ENCODE measurements at places on chromosomes 12 and 14.
A peak's percentile ranks its signal among the peaks of the same experiment; 100 is the strongest.

GRCh38 chr12:112891093-112892024 is 15.4 kb upstream of the OAS1 start:
- DNase-seq: no peak

- no peak for DNase-seq
Observed at GRCh38 chr12:53254816-53255545, 13.1 kb upstream of the ESPL1 start.

DNA sequence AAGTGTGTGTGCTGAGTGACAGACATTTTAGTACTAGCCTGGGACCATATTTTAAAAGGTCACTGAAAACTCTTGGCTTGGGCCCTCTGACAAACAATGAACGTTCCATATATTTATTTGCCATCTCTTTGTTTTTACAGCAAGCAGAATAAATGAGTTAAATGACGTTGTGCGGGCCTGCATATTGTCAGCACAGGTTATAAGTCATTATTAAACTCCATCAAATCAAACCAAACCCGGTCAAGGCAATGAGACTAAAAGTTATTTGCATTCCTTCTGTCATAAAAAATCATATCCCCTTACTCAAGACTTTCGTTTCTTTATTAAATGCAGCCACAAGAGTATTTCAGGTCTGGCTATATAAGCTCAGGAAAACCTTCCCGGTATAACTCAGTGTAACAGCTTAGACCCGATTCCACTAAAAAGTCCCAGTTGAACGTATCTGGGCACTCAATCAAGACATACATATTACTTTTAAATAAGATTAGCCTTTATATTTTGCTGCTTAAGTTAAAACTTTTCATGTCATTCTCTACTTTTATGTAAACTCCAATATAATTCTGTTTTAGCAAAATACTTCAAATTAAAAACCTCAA is 84.9 kb downstream of the DICER1 start:
- no peak for DNase-seq

DNA sequence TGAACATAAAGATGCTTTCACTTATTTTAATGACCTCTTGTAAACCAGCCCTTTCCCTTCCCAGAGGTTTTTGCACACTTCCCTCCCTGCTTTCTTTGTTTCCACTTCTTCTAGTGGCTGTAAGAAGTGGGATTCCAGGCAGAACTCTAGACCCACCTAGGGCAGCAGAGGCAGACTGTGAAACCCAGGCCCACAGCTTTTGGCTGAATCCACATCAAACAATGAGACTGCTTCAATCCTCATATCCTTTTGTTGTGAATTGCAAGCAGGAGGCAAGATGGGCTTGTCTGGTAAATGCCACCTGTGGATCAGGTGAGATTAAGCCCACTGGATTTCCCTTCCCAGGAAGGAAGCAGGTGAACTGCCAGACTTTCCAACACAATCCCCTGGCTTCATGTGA is 12.8 kb downstream of the CCDC177 start:
- DNase-seq: no peak

DNA sequence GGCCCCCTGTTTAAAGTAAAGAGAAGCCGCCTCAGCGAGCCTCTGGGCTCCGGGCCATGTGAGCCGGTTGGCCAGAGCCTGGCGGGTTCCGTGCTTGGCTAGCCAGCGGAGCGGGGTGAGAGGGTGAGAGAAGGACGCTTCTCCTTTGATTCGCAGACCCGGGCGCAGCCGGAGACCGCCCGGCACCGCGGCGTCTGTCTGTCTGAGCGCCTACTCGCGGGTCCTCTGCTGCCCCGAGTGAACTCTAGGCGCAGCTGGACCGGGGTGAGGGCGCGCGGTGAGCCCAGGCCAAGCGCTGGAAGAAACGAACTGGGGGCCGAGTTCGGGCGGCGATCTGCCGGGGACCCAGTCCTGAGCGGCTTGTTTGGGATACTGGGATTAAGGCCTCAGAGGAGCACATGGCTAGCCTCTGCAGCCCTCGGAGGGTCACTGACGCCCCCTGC is 41.4 kb upstream of the TBX5 start:
- DNase-seq: no peak

DNA sequence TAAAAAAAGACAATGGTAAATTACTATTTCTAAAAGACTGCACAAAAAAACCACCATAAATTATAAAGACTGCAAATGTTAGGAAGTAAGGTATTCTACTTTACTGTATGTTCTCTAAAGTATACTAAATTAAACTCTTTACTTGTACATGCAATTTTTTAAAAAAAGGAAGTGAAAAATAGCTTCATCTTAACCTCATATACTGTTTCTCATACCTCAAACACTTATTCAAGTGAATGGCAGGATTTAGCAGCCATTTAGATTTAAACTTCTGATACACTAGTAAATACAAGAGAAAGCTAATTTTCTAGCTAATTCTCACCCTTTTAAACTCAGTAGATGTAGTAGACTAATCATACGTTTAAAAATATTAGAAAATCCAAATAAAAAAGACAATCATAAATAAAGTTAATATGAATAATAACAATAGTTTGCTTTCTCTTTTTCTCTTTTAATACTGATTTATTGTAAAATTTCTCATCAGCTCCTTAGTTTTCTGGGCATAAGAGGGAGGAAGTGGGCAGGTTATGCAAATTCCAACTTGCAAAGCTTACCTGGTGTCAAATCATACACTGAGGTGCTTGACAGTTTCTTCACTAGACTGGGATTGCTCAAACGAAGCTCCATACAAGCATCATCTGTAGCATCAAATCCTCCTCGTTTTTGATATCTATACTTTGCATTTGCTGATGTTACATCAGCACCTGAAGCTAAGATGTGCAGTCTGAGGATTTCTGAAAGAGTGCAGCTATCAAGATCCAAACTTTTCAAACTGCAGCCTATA is 71.0 kb upstream of the CFL2 start:
- DNase-seq: no peak

DNA sequence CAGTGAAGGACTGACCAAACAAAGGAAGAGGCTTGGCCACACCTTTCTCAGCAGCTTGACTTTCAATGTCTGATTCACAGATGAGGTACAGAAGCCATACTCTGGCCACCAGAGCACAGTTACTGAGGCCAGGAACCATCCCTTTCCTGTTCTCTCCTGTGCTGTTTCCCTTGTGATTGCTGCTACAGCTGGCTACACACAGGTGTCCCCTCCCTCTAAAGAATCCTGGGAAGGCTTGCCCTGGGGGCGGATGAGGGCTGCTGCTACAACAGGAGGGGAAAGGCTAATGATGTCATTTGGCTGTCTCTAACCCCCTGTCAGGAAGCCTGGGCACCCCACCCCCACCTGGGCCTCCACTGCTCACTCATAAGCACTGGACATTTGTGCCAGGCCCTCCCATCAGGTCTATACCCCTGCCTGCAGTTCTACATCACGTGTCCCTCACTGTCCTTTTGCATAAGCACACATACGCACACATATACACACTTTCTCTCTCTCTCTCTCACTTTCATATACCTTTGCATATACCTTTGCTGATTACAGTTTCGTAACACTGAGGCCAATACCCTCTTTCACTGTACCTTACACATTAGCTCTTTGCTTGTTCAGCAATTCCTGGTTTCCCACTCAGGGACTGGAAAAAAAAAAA is 41.4 kb downstream of the PRPF40B start:
- DNase-seq: no peak

DNA sequence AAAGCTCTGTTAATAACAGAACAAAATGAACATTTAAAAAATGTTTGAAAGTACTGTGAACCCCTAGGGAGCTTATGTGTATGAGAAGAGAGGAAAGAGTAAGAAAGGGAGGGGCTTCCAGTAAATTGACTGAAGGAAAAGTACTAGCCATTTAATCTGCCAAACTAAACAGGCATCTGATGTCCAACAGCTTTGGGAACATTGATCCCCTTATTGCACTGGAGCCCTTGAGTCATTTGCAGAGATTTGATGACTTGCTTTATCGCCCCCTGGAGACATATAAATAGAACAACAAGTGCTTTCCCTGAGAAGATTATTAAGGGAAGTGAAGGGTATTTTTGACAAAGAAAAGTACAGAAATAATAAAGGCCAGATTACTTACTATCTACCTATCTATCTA is 319.3 kb upstream of the NOVA1 start:
- DNase-seq: no peak

DNA sequence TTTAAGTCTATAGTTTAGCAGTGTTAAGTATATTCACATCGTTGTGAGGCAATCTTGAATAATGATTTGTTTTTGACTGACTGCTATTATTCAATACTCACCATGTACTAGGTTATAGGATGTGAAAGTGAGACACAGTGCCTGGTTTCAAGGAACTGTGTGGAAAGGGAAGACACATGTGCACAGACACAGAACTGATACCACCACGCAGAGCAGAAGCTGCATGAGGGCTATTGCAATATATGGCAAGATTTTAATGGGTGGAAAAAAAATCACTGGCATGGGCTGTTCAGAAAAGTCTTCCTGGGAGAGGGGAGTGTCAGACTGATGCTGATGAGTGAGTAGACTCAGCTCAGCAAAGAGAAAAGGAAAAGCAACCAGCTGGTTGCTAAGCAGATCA is 10.4 kb downstream of the SLC7A8 start:
- DNase-seq: no peak

- no peak for DNase-seq
Observed at GRCh38 chr14:33359288-33359881, 420.7 kb downstream of the NPAS3 start.

GRCh38 chr12:55777856-55778255 is 34.9 kb downstream of the GDF11 start:
- DNase-seq: no peak

DNA sequence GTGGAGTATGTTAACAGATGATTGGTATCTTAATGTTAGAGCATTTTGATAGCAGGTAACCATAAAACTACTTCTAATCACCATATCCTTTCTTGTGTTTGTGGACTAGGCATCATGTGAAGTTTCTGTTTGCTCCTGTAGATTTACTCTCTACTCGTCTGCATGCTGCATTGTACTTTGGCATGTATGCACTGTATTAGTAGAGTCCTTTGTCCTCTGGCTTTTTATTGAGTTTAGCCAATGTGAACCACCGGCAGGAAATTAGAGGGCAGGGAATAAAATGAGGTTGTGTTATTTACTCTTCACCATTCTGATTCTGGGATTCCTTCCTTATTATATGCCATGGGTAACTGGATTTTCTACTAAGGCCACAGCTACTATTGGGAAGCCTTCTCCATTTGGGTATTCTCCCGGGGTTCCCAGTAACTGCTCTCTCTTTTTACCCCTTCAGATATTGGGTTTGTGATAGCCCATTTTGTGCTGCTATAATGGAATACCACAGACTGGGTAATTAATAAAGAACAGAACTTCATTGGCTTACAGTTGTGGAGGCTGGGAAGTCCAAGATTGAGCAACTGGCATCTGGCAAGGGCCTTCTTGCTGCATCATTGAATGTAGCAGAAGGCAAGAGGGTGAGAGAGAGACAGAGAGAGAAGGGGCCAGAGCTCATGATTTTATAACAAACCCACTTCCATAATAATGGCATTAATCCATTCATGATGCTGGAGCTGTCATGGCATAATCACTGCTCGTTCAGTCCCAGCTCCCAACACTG is 22.4 kb downstream of the FAM177A1 start:
- no peak for DNase-seq

GRCh38 chr14:101821528-101821927 is 60.0 kb downstream of the PPP2R5C start:
- DNase-seq: no peak

DNA sequence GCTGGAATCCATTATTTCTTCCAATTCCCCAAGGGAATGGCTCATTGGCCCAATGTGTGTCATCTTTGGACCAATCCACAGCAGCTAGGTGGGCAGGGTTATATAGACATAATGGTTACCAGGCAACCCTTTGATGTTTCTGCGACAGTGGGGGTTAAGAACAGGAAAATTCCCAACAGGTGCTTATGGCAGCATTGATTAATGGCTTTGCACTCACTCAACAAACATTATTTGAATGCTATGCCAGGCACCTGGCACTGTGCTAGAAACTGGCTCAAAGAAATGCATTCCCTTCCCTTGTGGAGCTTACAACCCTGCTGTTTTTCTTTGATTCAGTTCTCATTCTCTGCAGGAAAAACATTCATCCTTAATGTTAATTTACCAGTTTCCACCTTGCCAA is 1221.0 kb downstream of the AACS start:
- no peak for DNase-seq

GRCh38 chr12:24822121-24822899 is 126.6 kb downstream of the BCAT1 start:
- DNase-seq: no peak

DNA sequence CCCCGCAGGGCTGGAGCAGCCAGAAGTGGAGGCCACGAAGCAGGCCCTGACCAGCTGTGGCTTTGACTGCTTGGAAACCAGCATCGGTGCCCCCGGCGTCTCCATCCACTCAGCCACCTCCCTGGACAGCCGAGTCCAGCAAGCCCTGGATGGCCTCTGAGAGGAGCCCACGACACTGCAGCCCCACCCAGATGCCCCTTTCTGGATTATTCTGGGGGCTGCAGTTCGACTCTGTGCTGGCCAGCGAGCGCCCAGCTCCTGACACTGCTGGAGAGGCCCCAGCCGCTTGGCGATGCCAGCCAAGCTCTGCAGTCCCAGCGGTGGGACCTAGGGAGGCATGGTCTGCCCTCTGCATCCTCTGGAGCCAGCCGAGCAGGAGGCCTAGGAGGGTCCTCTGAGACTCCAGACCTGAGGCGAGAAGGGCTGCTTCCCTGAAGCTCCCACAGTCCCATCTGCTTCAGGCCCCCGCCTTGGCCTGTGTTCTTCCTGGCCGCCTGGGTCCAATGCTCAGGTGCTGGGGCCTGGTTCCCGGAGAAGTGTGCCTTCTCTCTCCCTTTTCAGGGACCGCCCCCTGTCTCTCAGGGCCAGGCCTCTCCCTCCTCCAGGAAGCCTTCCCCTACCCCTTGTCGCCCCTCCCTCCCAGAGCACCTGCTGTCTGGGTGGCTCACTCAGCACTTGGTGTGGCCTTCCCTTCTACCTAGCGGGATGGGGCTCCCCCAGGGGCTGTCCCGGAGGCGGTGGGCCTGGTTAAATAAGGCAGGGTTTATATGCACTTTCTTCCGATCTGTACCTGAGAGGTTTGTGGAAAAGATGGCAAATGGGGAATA is 23.0 kb downstream of the MVK start:
- DNase-seq: no peak

GRCh38 chr14:22883173-22883976 is at the start of gene REM2:
REM2 (plus strand) TSS chr14:22883222; CDS start chr14:22883288, 66 bp downstream.
- DNase-seq: peak; percentile 28

GRCh38 chr14:58912799-58913432 is 275.2 kb downstream of the DACT1 start:
- no peak for DNase-seq

DNA sequence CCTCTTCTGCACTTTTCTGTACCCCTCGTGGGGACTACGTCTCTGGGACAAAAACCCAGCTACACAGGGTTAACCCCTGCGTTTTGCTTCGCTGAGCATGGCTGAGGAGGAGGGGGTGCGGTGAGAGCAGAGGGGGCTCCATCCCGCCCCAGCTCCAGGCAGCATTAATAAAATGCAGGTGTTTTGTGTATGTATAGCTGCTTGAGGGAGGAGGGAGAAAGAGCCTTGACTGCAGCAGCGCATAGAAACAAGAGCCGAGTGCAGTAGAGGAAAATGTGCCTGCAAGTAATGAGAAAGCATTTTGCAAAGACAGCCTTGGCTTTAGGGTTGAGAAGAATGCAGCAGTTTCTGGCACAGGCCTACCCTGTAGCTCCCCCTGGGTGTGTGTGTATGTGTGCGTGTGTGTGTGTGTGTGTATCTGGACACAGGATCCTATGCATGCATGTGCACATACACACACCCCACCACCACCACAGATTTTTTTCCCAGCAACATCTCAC is 103.9 kb downstream of the ZFP36L1 start:
- no peak for DNase-seq

Data from progenitor cell of endocrine pancreas (in vitro differentiated cells).